RWPE1 (cell line): ENCODE measurements at places on chromosomes 16 and 17.

- peak; percentile 55 for DNase-seq
These were observed 15.5 kb downstream of the DYNC1LI2 start for GRCh38 chr16:66735891-66736290.

DNA sequence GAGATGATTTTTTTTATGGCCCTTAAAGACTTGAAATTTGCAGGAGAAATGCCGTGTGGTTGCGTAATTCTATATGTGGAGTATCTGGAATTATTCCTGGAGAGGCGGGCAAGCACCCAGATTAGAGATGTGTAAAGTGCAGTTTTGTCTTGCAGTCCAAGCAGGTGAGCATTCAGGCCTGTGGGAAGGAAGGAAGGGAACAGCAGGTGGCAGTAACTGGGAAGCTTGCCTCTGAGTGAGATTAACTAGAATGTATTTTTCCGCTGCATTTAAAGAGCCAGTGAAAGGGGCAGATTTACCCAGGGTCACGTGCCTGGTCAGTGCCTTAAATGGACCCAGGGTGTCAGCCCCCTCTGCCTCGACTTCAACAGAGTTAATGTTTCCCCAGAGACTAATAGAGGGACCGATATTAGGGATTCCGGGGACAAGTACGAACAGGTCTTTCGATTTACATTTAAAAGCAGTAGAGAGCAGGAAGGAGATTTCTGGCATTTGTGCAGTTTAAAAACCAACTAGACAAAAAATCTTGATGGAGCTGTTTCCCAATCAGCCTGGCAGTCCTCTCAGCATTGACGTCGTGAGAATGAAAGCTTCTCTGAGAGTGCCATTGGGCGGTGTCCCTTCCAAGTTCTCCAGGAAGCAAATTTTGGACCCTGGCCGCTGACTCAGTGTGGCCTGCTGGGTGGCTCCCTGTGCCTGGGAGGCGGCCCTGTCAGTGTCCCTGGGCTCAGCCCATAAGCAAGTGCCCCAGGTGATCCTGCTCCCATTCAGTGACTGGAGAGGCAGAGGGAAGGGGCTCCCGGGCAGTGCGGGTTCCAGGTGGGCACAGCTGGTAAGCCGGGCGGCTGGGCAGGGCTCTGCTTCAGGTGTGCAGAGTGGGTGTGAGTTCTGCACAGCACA, 38.2 kb downstream of the KSR1 start:
- peak; percentile 65 for DNase-seq

- DNase-seq = no peak
These were observed 392.5 kb downstream of the HS3ST3B1 start for GRCh38 chr17:14693382-14693781.

- peak; percentile 75 for DNase-seq
These were observed 9.9 kb downstream of the ZDHHC1 start for GRCh38 chr16:67406111-67406971.

DNA sequence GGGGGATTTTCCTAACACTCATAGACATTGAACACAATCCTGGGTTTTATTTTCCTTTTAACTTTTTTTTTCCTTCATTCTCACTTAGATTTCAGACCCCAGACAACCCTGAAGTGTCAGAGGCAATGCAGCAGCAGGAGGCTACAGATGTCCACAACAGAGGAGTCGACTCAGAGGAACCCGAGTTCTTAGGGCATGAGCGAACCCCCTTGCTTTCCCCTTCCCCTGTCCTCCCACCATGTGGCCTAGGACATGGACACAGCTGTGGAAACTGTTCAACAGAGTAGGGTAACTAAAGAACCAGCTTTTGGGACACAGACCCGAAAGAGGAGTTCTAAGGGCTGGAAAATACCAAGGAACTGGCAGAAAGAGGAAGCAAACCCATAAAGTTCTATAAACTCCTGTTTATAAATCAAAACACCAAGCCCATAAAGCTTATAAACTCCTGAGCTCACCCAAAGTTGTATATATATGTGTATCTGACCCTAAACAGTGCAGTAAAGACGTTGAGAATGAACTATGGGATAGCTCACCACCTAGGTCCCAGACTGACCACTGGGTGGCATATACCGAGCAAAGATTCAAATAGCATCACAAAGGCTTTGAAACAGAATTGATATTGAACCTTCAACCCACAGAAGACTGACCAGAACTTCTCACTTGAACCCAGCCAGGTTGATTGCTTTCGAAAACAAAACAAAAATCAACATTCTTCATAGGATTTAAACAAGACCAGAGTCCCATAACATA, 33.9 kb downstream of the CMTM4 start:
- peak; percentile 53 for DNase-seq

- peak; percentile 82 for DNase-seq
These were observed 30.0 kb downstream of the TBC1D16 start for GRCh38 chr17:80005360-80006338.

DNA sequence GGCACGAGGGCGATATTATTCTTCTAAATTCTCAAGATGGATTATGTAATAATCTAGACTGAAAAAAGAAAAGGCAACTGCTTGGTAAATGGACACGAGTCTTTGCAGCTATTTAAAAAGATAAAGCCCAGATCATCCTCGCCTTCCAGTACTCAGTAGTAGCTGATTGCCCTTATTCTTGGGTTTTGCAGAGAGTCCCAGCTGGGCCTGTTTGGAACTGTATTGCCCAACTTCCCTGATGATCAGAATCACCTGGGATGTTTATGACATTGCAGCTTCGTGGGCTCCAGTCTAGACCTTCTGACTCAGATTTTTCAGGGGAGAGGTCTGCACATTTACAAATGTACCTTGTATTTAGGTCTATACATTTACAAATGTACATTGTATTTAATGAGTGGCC, 213.5 kb downstream of the RAB11FIP4 start:
- no peak for DNase-seq

GRCh38 chr16:88026964-88027938, 76.0 kb downstream of the BANP start:
- no peak for DNase-seq

GRCh38 chr16:67397036-67397801, 3.9 kb upstream of the TPPP3 start:
- no peak for DNase-seq

- DNase-seq = no peak
These were observed 226.1 kb upstream of the TOX3 start for GRCh38 chr16:52773026-52773425.

DNA sequence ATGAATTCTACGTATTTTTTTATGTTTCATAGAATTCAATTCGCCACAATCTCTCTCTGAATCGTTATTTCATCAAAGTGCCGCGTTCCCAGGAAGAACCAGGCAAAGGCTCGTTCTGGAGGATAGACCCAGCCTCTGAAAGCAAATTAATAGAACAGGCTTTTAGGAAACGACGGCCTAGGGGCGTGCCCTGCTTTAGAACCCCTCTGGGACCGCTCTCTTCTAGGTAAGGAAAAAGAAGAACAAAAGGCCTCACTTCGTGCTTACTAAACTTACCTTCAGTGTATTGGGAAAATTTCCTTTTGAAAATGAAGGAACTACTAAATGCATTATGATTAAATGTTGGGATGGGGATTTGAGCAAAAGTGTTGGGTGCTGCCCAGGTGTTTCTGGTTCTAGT, 63.2 kb downstream of the FOXK2 start:
- no peak for DNase-seq

DNA sequence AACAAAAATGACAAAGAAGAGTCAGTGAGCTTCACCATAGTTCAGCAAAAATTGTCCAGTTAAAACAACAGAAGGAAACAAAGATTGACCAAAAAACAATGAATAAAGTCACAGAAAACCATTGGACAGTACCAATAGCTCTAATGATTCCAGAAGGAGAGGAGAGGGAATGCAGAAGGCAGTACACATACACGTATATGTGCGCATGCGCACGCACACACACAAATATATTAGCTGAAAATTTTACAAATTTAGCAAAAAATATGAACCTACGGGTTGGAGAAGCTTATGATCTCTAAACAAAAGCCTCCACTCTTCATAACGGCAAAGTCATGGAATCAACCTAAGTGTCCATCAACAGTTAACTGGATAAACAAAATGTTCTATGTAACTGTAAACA, 120.3 kb upstream of the MON1B start:
- DNase-seq = no peak

- DNase-seq = no peak
These were observed 19.7 kb downstream of the G6PC1 start for GRCh38 chr17:42920106-42920900.

DNA sequence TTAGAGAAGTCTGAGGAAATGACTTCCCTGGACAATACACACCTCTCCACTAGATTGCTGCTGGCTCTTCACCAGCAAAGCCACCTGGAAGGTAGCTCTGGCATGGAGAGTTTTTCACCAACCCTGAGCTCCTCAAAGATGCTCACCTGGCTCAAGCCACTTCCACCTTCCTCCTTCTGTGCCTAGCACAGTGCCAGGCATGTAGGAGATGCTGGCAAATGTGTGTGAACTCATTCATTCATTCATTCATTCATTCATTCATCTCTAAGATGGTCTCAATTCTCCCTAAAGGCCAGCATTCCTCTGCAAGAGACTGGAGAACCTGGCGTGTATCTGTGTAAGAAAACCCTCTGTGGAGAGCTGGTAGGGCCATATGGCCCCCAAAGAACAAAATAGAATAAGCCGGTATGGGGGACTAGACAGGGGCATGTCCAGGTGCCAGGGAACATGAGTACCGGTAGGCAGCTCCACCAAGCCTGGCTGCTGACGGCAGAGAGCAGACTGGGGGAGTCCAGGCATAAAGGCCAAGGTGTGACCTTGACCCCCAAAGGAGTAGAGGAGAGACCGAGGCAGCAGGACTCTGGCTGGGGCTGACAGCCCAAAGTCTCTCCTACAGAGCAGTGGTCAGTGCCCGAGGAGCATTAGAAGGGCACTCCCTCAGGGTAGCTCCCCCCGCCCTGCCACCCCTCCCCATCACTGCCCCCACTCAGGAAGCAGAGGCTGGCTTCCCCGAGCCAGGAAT, 132.2 kb upstream of the TNRC6C start:
- no peak for DNase-seq

DNA sequence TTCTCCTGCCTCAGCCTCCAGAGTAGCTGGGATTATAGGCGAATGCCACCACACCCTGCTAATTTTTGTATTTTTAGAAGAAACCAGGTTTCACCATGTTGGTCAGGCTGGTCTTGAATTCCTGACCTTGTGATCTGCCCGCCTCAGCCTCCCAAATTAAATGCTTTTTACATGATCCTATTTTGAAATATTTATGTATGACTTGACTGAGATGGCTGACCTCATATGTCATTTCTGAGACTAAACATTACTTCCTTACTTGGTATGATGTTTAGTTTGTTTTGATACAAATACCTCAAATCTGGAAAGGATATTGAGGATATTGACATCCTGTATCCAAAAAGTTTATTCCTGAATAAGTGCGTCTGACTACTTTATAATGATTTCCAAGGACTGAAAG, 11.9 kb downstream of the CALCOCO2 start:
- DNase-seq = no peak

DNA sequence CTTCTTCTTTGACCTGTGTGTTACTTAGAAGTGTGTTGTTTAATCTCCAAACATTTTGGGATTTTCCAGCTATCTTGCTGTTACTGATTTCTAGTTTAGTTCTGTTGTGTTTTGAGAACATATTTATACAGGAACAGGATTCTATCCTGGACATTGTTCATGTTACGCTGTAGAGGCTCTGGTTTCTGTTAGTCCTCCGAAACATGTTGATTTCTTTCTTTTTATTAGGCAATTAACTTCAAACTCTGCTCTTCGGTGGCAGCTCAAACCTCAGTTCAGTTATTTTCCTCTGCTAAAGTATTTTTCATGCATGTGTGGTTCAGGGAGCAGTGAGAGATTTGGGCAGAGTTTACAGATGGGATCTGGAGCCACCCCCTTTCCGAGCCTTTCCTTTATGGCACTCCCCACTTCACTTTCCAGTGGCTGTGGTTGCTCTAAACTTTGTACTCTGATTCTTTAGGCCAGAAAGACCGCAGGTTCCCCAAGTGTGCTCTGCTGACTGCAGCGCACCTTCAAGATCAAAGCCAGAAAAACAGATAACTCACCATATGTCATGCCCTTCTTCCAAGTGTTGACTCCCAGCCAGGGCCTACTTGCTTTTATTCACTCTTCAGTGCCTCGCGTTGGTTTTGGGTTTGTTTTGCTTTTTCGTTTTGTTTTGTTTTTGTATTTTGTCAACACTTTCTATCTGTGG, 77.6 kb upstream of the KSR1 start:
- no peak for DNase-seq

- no peak for DNase-seq
These were observed 407.6 kb downstream of the TMEM114 start for GRCh38 chr16:8182761-8183160.

DNA sequence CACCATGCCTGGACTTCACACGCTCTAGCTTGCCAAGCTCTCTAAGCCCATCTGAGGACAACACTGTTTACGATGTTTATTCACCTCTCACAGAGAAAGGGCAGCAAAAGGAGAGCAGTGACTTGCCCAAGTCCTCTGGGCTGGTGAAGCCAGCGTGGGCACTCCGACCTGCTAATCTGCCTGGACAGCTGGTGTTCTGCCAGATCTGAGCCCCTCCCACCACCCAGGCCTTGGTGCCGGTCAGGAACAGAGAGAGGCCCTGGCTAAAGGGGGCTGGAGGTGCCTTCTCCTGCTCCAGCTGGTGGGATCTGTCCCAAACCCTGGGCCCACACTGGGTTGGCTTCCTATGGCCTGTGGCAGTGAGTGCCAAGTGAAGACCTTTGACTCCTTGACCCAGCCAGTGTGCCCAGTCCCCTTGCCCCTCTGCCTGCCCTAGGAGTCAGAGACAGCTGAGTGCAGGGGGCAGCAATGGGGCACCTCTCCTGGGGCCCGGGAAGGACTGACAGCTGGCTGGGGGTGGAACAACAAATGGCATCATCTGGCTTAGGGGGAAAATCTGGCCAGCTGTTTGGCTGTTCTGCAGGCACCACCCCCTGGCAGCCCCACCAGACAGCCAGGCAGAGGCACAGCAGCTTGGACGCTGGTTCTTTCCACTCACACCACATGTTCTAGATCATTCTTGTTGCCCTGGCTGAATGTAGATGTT, 1.8 kb upstream of the SLC4A1 start:
- DNase-seq = no peak

- no peak for DNase-seq
These were observed 14.7 kb downstream of the ALOX15 start for GRCh38 chr17:4626734-4627256.

DNA sequence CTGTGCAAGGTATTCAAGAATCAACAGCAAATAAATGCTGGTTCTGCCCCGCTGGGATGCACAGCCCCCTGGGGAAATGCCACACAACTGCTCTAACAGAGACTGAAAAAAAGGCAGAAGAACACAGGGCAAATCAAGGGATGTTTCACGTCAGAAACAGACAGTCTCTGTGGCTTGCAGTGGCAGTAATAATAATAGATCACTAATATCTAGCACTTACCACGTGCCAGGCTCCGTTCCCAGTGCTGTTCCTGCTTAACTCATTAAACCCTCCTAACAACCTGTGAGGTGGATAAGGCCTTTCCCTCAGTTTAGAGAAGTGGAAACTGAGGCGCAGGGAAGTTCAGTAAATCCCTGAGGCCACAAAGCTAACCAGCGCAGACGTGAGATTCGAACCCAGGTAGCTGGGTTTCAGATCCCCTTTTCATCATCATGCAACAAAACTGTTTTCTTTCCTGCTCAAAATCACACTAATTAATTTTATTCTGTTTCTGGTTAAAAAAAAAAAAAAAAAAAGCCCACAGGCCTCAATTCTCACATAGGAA, 36.7 kb downstream of the ARHGAP17 start:
- no peak for DNase-seq

- no peak for DNase-seq
These were observed 17.6 kb downstream of the EPOP start for GRCh38 chr17:38656959-38657823.

GRCh38 chr17:79113699-79114457, 39.3 kb downstream of the ENGASE start:
- DNase-seq = no peak
